ENCODE measurements at places on chromosomes 4 and X.
A peak's percentile ranks its signal among the peaks of the same experiment; 100 is the strongest.

DNA sequence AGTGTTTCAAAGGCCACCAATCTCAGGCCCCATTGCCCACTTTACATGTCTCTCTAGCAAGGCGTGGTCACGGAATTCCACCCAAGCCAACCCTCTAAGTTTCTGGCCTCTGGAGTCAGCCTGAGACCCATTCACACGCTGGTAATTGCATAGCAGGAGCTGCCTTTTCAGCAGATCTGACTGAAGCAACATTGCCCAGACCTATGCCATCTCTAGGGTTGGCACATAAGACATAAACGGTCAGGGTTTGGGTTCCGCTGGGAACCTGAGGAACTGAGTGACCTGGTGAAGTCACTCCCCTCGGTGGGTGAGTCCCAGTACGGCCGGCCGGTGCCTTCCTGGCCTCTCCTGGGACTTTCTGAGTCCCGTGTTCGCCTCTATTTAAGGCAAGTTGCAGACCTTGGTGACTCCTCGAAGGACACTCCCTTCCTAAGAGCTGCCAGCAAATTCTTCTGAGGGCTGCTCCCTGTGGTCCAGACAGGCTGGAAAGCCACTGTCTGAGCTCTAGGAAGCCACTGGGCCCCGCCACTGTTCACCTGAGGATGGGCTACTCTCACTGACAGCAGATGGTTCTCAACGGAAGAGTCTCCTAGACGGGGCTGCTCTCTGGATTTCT is 15.9 kb downstream of the CTAG1A start:
- H3K4me1 ChIP-seq, result no peaks in the 10 kb centered on the region
- no peaks in the 10 kb centered on the region for H3K27me3 ChIP-seq
- DNase-seq, result no peak
- no peaks in the 10 kb centered on the region for H3K36me3 ChIP-seq
- no peak overlapping the region for H3K27ac ChIP-seq

DNA sequence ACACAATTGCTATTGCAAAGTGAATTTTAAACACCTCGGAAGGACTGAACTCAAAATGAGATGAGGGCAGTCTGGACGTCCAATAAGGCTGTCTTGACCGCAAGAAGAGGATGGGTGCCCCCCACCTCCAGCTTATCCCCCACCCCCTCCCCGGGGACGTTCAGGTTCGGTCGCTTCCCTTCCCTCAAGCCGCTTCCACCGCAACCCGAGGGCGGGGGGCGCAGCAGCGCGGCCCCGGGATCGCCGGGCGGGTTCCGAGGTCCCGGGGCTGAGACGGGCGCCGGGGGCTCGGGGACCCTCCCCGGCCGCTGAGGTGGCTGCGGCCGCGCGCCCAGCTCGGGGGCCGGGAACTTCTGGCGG is 480 bp downstream of the USP46 start:
- H3K27me3 ChIP-seq, result no peaks in the 10 kb centered on the region
- H3K36me3 ChIP-seq, result no peaks in the 10 kb centered on the region
- no peak for DNase-seq
- peaks cover 13% of the 10 kb centered on the region for H3K4me1 ChIP-seq
- H3K27ac ChIP-seq, result peak overlapping the region; percentile 97

GRCh38 chr4:26001816-26002215 is 87.8 kb downstream of the SMIM20 start:
- DNase-seq, result no peak
- H3K27me3 ChIP-seq, result no peaks in the 10 kb centered on the region
- no peaks in the 10 kb centered on the region for H3K4me1 ChIP-seq
- H3K4me3 ChIP-seq, result no peak overlapping the region
- no peak overlapping the region for H3K27ac ChIP-seq

DNA sequence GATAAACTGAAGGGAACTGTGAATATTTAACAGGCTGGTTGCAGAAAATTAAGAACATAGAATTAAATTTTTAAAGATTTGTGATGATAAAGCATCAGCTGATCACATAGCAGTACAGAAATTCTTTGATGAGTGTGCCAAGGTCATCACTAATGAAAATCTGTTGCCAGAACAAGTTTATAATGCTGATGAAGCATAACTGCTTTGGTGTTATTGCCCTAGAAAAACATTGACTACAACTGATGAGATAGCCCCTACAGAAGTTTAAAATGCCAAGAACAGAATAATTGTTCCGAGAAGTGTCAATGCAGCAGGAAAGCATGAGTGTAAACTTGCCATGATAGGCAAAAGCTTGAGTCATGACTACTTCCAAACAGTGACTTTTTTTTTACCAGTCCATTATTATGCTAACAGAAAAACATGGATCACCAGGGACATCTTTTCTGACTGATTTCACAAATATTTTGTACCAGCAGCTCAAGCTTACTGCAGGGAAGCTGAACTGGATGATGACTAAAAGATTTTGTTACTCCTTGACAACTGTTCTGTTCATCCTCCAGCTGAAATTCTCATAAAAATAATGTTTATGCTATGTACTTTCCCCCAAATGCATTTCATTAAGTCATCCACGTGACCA is 1136.6 kb downstream of the FAT4 start:
- no peak overlapping the region for H3K27ac ChIP-seq
- no peaks in the 10 kb centered on the region for H3K4me1 ChIP-seq
- DNase-seq, result no peak

DNA sequence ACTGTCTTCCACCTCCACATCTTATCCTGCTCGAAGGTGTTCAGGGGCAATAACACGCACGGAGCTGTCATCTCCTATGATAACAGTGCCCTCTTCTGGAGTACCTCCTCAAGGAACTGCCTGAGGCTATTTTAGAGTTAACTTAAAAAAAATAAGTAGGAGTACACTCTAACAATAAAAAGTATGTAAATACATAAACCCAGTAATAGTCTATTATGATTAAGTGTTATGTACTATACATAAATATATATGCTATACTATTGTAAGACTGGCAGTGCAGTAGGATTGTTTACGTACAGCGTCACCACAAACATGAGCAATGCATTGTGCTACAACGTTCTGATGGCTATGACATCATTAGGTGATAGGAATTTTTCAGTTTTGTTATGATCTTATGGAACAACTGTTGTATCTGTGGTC is 34.5 kb upstream of the TLR2 start:
- no peak overlapping the region for H3K4me3 ChIP-seq
- H3K27me3 ChIP-seq, result no peaks in the 10 kb centered on the region
- H3K36me3 ChIP-seq, result no peaks in the 10 kb centered on the region
- no peak for DNase-seq
- H3K4me1 ChIP-seq, result peaks cover 5% of the 10 kb centered on the region

DNA sequence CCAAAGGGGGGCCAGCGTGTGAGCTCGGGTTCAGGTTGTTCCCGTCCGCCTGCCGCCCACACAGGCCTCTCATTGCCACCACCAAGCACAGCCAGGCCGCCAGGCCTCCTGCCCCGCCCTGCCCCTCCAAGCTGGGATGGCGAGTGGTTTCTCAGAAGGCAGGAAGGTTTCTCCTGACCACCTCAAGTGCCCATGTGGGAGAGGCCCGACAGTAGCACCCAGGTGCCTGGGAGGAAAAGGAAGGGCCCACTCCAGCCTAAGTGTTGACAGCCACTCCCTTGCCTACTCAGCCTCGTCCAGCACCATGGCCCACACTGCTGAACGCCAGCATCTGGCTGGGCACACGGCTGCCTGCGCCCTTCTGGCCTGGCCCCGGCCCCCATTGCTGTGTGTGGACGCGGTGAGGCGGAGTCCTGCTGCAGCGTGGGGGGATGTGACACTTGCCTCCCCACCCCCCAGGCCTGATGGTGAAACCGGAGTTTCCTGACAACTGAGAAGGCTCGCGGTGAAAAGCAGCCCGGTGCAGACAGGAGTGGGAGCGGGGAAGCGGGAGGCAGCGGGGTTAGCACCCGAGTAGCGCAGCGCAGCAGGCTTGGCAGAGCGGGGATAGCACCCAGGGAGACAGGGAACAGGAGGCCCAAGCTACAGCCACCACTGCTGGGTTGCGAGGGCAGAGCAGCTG is 19.2 kb downstream of the FLNA start:
- H3K4me3 ChIP-seq, result no peak overlapping the region
- no peaks in the 10 kb centered on the region for H3K27me3 ChIP-seq
- H3K27ac ChIP-seq, result peak overlapping the region; percentile 23
- no peaks in the 10 kb centered on the region for H3K4me1 ChIP-seq
- H3K36me3 ChIP-seq, result peaks cover 50% of the 10 kb centered on the region
- DNase-seq, result no peak

- H3K4me3 ChIP-seq, result no peak overlapping the region
- no peaks in the 10 kb centered on the region for H3K27me3 ChIP-seq
- DNase-seq, result no peak
- no peak overlapping the region for H3K27ac ChIP-seq
These were observed 575.9 kb downstream of the MID1IP1 start for GRCh38 chrX:39377157-39377556.

DNA sequence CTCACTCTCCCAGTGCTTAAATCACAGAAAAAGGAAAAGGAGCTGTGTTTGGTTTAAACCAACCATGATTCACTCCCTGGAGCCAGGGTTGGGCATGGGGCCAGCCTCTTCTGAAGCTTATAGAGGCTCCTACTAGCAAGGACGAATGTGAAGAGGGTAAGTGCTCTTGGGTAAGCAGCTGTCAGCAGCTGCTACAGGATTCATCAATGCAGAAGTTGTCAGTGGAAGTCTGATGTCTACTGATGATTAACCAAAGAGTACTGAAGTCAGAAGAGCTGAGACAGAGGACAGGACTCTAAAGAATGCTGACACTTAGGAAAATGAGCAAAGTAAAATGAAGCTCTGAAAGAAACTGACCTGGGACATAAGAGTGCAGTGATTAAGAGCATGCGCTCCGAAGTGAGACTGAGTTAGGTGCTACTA is 32.7 kb upstream of the JADE1 start:
- H3K27ac ChIP-seq, result no peak overlapping the region
- no peaks in the 10 kb centered on the region for H3K36me3 ChIP-seq
- no peak overlapping the region for H3K4me3 ChIP-seq
- no peaks in the 10 kb centered on the region for H3K4me1 ChIP-seq
- DNase-seq, result peak; percentile 85
- peaks cover 63% of the 10 kb centered on the region for H3K27me3 ChIP-seq

- no peak for DNase-seq
- H3K27me3 ChIP-seq, result no peaks in the 10 kb centered on the region
- H3K27ac ChIP-seq, result no peak overlapping the region
- H3K4me1 ChIP-seq, result peaks cover 13% of the 10 kb centered on the region
- no peaks in the 10 kb centered on the region for H3K36me3 ChIP-seq
These were observed 16.7 kb upstream of the SUPT20HL1 start for GRCh38 chrX:24343719-24344118.

- no peaks in the 10 kb centered on the region for H3K36me3 ChIP-seq
- no peaks in the 10 kb centered on the region for H3K4me1 ChIP-seq
- DNase-seq, result no peak
- H3K4me3 ChIP-seq, result no peak overlapping the region
- no peak overlapping the region for H3K27ac ChIP-seq
These were observed 10.0 kb downstream of the SAT1 start for GRCh38 chrX:23792861-23793553.

DNA sequence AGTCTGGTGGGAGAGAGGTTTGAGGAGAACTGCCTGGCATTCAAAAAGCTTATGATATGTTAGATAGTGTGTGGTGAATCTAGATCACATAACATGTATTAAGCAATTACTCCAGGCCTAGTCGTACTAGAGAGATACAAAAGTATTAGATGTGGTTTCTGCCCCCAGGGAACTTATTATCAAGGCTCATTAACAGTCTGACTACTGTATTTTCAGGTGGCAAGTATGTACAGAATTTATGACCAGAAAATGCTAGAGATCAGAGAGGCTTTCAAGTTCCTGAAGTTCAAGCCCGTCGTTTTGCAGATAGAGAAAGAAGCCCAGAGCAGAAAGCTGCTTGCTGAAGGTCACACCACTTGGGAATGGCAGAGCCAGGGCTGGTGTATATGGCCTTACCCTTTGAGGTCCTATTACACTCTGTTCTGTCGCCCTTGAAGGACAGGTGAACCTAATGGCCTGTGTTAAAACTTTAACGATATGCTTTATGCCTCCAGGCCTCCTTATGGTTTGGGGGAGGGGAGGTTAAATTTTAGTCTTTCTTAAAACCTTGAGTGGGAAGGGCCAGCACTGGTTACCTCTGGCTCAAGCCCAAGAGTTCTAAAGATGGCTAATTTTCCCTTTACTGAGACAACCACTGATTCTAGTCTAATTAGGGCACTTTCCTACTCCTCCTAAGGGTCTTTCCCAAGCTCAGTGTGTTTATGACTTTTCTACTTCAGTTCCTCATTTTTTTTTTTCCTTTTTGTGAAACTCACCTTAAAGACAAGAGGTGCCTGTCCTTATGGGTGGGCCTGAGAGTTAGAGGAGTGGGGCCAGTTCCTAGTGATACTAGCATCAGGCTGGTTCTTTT is 19.9 kb downstream of the TMEM164 start:
- peaks cover 23% of the 10 kb centered on the region for H3K4me1 ChIP-seq
- peak; percentile 21 for DNase-seq
- H3K36me3 ChIP-seq, result no peaks in the 10 kb centered on the region
- H3K4me3 ChIP-seq, result no peak overlapping the region
- H3K27me3 ChIP-seq, result no peaks in the 10 kb centered on the region

GRCh38 chr4:55733932-55734331 is 85.7 kb upstream of the EXOC1L start:
- H3K4me1 ChIP-seq, result no peaks in the 10 kb centered on the region
- DNase-seq, result peak; percentile 50
- H3K4me3 ChIP-seq, result no peak overlapping the region
- no peak overlapping the region for H3K27ac ChIP-seq
- H3K36me3 ChIP-seq, result no peaks in the 10 kb centered on the region

- H3K27me3 ChIP-seq, result no peaks in the 10 kb centered on the region
- no peaks in the 10 kb centered on the region for H3K4me1 ChIP-seq
- no peak overlapping the region for H3K27ac ChIP-seq
- DNase-seq, result no peak
- no peaks in the 10 kb centered on the region for H3K36me3 ChIP-seq
These were observed 22.9 kb upstream of the NOCT start for GRCh38 chr4:138992676-138993075.

- DNase-seq, result peak; percentile 83
- no peaks in the 10 kb centered on the region for H3K36me3 ChIP-seq
- H3K4me1 ChIP-seq, result no peaks in the 10 kb centered on the region
- no peaks in the 10 kb centered on the region for H3K27me3 ChIP-seq
- no peak overlapping the region for H3K27ac ChIP-seq
These were observed 22.8 kb downstream of the CFAP99 start for GRCh38 chr4:2441393-2442174.

- no peak for DNase-seq
- no peak overlapping the region for H3K4me3 ChIP-seq
- no peaks in the 10 kb centered on the region for H3K4me1 ChIP-seq
- no peaks in the 10 kb centered on the region for H3K27me3 ChIP-seq
These were observed 26.9 kb downstream of the C4orf46 start for GRCh38 chr4:158644760-158645159.

DNA sequence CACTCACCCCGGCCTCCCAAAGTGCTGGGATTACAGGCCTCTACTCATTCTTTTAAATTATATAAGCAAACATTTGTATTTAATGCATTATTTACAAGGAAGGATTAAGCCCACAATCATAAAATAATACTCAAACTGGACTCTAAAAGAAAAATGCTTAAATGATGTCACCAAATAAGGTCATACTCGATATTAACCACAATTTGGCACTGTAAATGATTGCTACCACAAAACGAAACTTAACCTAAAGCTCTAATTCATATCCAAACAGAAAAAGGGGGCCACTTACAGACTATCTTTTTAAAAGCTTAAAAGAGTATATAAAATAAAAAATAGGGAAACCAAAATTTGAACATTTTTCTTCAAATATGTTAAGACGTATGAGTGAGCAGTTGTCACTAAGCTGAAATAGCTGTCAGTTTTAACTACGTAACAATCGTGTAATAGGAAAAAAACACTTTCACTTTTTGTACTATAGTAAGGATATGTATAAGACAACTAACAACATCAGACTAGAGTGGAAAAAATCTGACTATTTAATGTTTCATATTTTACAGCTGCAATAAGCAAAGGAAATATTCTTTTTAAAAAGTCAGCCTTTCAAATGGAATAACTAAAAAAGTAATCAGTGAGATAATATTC is 108.2 kb upstream of the GPR34 start:
- H3K27ac ChIP-seq, result no peak overlapping the region
- H3K4me3 ChIP-seq, result no peak overlapping the region
- no peaks in the 10 kb centered on the region for H3K4me1 ChIP-seq
